ENCODE measurements at places on chromosomes 2 and 18. TPM values are rescaled to one million over a fixed set of nuclear protein-coding genes. Genes with fewer than 3 reads are reported as not detected.

Gene UGT1A8
- polyA plus RNA-seq, result not detected

Gene ANKRD36C
- polyA plus RNA-seq, result 43.4 TPM

Gene SPDYA
- 2.2 TPM for polyA plus RNA-seq

Gene SIX3
- polyA plus RNA-seq, result not detected

Gene MCEE
- 22.5 TPM for polyA plus RNA-seq

Gene EXOC6B
- polyA plus RNA-seq, result 13.5 TPM

Gene AAMP
- polyA plus RNA-seq, result 71.1 TPM

Gene KRTCAP3
- polyA plus RNA-seq, result 1.3 TPM

Gene POMC
- polyA plus RNA-seq, result 2.3 TPM

Gene PPP3R1
- 58.0 TPM for polyA plus RNA-seq

Gene ACTG2
- polyA plus RNA-seq, result 4.5 TPM

Data from muscle of back (tissue), 13 donors.